ENCODE measurements at places on chromosomes 13 and 19.

DNA sequence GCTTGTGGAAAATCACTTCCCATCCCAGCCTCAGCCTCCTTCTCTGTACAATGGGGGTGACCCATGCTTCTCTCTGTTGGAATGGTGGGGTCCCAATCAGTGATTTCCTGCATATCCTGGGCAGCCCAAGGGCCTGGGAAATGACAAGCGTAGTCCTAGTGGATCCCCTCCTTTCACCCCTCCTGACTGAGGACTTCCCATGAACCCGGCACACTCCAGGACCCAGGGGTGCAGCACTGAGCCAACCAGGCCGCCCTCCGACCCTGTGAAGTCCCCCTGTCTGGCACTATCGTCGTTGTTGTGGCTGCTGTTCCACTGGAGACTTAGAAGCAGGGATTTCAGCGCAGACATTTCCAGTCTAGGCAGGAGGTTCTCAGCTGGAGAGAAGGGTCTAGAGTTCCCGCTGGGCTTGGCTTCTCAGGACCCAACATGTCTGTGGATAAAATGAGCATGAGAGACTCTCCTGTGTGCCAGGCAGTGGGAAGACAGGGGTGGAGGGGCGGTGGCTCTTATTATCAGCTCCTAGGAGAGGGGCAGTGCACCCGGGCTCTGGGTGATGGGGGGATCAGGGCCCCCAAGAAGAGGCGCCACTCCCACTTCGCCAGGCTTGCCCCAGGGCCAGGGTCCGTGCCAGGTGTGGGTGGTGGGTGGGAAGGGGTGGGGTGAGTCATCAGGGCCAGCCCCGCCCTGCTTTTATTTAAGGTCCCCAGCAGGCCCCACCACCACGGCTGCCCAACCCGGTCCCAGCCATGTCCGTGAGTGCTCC, at the start of gene LGALS7B:
Gene LGALS7B, plus strand, starts transcription at position 723 of the 766 bp plus-strand sequence. Its CDS starts 27 bp downstream, at position 750.
- no peak for DNase-seq

- DNase-seq: no peak
Measured at GRCh38 chr19:16077984-16078758, 1.9 kb downstream of the TPM4 start.

DNA sequence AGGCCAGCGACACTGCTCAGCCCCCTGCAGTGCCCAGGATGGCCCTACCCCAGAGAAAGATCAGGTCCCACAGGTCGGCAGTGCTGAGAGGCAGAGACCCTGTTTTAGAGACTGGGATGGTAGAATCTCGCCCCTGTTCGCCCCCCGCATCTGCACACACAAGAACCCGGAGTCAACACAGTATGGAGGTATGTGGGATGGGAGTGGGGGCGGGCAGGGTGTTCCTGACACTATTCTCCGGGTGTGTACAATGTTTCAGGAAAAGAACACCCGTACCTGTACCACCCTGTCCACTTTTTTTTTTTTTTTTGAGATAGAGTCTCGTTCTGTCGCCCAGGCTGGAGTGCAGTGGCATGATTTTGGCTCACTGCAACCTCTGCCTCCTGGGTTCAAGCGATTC, 19.3 kb downstream of the PIP5K1C start:
- no peak for DNase-seq

GRCh38 chr19:11155373-11156120, at the start of gene SPC24:
Gene SPC24 (minus strand): TSS chr19:11155782. CDS start chr19:11155776, 6 bp downstream.
- DNase-seq: peak; percentile 99

DNA sequence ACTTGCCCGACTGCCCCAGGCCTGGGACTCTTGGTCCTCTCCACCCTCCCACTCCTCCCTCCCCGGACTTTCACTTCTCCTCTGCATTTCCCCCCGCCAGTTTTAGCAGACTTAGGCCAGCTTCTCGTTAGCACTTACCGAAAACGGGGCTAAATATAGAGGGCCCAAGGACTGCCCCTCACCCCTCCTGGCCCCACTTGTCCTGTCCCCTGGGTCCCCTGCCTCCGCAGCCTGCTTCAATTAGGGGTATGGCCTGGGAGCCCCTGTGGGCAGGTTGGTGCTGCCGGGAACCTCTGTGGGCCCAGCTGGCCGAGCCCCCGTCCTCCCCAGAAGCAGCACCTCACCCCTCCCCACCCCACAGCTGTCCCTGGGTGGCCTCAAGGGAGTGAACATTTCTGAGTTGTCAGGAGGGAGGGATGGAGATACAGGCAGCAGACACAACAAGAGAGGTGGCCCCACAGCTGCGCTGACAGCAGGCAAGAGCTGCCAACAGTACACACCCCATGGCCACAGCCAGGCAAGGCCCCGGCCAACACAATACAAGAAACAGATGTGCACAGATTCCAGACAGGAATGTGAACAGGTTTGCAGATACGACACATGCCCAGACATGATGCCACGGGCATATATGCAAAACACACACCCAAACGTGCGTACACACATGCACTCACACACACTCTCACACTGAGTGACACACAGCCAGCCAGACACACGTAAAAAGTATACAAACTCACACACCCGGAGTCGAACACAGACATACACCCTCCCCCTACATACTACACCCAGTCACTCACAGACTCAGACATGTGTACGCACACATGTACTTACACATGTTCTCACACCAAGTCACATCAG, 2.6 kb downstream of the POU2F2 start:
- DNase-seq: peak; percentile 40

- DNase-seq: no peak
Measured at GRCh38 chr13:110875241-110875640, 39.6 kb downstream of the ANKRD10 start.

DNA sequence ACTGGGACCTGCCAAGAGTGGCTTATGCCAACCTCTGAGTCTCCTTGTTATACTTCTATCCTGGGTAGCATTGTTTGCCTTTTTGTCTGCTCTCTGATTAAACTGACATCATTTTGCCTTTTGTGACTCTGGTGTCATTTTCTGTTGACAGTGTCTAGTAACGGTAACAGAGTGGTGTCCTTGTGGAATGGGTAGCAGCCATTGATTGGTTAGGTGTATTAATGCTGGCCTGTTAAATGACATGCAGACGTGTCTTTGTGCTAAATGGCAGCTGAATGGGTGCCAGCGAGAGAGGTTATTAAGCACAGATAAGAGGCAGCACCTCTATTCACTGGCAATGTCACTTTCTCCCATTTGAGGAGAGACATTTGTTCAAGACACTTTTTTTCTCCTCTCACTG, 1289.4 kb downstream of the PCDH9 start:
- no peak for DNase-seq

- DNase-seq: no peak
Measured at GRCh38 chr13:92590503-92590908, 636.1 kb upstream of the GPC6 start.

GRCh38 chr19:11142528-11143171, 12.9 kb downstream of the SPC24 start:
- DNase-seq: no peak

DNA sequence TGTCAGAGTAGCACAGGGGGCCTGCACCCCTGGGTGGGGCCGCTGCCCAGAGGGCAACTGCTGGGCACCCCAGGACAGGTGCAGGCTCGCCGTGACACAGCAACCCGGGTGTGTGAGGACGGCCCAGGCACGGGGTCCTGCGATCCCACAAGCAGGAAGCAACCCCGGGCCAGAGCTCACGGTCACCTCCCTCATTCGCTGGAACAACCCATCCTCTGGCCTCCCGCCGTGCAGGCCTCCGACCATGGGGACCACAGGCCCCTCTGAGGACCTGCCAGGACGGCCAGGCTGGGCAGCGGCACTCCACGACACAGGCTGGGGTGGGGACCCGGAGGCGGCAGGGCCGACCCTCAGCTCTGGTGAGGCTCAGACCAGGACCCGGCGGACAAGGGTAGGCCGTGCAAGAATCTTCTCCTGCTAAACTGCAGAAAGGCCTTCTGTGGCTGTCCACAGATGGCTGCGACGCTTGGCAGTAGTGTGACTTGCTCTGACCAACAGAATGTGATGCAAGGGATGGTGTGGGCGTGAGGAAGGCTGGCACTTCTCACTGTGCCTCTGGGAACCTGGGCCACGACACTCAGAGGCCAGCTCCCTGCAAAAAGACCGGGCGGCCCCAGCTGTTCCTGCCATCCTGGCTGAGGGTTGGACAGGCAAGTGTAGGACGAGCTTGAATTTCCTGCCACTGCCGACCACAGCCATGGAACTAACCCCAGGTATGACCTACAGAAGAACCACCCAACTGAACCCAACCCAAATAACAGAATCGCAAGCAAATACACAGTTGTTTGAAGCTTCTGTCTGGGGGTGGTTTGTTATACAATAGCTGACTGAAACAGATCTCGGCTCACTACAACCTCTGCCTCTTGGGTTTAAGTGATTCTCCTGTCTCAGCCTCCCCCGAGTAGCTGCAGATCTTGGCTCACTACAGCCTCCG, 26.5 kb downstream of the PIP5K1C start:
- DNase-seq: no peak

DNA sequence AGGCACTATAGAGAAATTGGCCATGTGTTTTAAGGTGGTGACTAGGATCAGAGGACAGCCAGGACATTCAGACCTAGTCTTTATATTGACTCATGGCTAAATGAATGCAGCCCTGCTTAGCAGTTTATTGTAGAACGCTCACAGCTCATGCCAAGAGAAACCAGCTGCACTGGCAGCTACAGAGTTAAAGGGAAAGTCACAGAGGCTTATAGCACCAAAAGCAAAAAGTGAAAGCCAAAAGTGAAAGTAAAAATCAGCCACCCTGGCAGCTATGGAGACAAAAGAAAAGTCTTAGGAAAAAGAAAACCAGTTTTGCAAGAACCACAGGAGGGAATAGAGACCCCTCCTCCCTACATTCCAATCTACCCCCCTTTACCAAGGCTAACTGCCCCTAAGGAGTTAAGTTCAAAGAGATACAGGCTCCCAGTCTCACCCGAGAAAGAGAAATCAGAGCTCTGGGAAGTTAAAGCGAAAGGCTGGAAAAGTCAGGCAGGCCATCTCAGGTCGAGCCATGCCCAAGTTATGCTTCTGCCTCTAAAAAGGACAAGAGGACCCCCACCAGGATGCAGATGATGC, 99.0 kb downstream of the ZNF429 start:
- no peak for DNase-seq

DNA sequence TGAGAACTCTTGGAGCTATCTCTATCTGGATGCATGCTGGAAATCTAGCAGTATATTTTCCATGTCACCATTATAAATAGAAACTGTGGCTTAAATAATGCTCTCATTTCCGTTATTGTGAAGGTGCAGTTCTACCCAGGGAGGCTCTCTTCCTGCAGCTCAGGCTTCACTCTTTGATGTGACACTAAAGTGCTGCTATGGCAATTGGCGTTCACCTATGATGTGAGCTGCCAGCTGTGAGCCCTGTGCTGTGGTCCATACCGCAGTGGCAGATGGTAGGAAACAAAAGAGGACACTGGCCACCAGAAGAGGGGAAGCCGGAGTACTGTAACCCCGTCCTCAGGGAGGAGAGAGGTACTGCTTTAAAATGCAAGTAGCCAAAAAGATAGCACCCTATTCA, 40.6 kb upstream of the ZNF681 start:
- no peak for DNase-seq

- no peak for DNase-seq
Measured at GRCh38 chr13:24250376-24251057, 58.9 kb upstream of the C1QTNF9 start.

GRCh38 chr13:29578300-29579085, 17.0 kb downstream of the SLC7A1 start:
- DNase-seq: no peak

GRCh38 chr19:408441-408901, 476 bp downstream of the C2CD4C start:
- no peak for DNase-seq

- peak; percentile 8 for DNase-seq
Measured at GRCh38 chr13:91889641-91890040, 491.2 kb downstream of the GPC5 start.

GRCh38 chr13:110129076-110129475, 177.9 kb downstream of the COL4A1 start:
- DNase-seq: no peak

DNA sequence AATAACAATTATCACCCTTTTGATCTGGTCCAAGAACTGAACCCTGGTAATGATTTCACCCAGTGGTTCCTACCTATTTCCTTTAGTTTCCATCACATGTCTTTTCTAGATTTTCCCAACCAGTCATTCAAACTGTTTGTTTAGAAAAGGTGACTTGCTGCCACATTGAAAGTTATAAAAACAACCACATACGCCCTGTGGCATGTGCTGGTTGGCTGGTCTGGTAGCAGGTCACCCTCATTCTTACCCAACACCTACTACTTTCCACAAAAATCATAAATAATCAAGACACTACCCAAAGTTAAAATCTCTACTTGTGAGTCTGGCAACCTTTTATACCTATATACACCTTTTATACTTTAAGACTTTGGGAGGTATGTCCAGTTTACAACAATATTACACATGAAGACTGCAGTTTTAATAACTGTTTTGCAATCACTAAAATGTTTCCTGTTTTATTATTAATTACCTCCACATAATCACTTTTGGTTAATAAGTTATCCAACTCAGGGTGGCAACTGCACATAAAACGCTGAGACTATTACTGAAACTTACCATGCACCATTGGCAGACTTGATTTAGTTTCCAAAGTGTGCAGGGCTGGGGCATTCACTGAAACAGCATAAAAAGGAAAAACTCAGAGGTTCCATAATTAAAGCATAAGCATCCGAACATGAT, 38.9 kb downstream of the DZIP1 start:
- DNase-seq: no peak

- DNase-seq: no peak
Measured at GRCh38 chr13:105641121-105641520, 894.3 kb downstream of the EFNB2 start.

- no peak for DNase-seq
Measured at GRCh38 chr13:50080911-50081678, 65.9 kb downstream of the KCNRG start.

- DNase-seq: no peak
Measured at GRCh38 chr13:51879133-51879532, 17.4 kb downstream of the CCDC70 start.

DNA sequence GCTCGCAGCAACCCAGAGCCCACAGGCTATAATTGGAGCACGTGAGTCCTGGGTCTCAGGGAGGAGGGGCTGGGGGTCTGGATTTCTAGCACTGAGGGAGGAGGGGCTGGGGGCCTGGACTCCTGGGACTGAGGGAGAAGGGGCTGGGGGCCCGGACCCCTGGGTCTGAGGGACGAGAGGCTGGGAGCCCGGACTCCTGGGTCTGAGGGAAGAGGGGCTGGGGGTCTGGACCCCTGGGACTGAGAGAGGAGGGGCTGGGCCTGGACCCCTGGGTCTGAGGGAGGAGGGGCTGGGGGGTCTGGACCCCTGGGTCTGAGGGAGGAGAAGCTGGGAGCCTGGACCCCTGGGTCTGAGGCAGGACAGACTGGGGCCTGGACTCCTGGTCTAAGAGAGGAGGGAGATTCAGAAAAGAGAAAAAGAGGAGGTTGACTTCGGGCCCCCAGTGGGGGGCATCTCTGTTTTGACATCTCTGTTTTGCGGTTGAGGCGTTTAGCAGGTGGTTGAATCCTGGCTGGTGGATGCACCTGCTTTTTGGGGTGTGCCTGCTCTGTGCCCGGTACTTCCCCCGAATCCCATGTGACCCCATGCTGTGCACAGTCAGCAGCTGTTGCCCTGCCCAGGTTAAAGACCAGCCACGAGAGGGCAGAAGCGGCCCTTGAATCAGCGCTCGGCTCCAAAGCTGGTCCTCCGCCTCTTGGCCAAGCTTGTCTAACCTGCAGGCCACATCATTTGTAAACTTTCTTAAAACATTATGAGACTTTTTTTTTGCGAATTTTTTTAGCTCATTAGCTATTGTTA, 10.5 kb downstream of the PVR start:
- DNase-seq: peak; percentile 46

Measured in HL-60 (cell line).